ENCODE measurements at places on chromosomes 2 and 18.

- DNase-seq = no peak
Observed at GRCh38 chr18:79786304-79786703, 11.4 kb upstream of the KCNG2 start.

GRCh38 chr18:50284255-50284885, 3.0 kb upstream of the MBD1 start:
- DNase-seq = no peak

- no peak for DNase-seq
Observed at GRCh38 chr2:188333751-188334524, 42.3 kb downstream of the GULP1 start.

- no peak for DNase-seq
Observed at GRCh38 chr2:237859082-237859433, 365 bp upstream of the RAMP1 start.

DNA sequence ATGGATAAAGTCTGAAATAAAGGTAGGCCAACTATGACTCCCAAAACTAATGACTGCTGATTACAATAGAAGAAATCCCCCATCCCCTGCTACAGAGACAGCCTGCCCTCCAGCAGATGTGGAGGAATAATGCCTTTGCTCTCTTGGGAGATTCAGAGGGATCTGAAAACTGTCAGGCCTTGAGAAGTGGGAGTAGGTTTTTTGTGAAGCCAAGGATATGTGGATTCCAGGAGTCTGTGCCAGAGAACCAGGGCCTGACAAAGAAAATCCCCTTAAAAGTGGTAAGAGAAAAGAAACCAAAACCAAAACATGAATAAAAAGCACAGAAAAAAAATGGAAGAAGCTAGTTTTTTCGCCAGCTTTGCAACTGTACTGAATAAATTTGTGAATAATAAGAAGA, 397.6 kb downstream of the ZNF521 start:
- DNase-seq = no peak

DNA sequence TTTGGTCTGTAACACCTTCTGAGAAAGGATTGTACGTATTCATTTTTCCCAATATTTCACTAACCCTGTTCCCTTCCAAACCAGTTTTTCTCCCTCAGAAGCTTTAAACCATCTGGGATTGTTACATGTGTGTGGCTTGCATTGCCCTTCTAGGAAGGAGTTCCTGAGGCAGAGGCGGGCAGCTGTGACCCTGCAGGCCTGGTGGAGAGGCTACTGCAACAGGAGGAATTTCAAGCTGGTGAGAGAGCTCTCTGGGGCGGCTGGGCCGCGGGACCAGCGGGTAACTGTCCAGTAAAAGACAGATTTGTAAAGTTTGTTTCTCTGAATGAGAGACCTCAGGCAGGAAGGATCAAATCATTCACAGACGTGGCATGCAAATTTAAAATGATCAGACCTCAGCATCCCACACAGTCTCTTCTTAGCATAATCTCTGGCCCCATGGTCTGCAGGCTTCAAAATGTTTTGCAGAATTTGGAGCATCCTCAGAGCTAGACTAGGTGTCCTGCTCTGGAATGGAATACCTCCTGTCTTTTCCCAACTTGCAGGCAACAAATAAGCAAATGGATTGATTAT, 40.2 kb upstream of the GPR17 start:
- no peak for DNase-seq

DNA sequence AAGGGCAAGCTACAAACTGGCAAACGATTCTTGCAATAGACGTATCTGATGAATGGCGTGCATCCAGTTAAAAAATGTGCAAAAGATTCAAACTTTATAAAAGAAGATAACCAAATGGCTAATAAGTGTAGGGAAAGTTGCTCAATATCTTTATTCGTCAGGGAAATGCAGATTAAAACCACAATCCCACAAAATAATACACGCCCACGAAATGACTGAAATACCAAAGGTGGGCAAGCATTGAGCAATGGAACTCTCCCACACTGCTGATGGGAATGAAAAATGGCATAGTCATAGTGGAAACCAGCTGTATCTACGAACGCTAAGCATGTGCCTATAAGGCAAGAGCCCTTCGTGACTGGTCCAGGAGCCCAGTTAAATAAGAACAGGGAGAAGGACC, 168.6 kb upstream of the SIX2 start:
- DNase-seq = no peak

DNA sequence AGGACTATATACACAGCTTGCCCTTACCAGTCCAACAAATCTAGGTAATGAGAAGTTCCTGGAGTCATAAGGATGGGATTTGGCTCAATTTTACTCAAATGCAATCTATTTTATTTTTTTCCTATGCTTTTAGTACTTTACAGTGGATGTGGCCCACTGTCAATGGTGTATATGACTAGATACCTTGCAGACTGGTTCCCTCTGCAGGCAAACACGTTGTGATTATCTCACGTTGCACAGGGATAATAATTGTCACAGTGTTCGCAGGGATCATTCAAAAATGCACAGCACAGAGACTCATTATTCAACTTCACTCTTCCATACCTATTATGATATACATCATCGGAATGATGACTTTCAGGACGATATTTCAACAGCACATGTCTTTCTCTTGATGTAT, 359.7 kb downstream of the MBD2 start:
- DNase-seq = no peak

- DNase-seq = no peak
Observed at GRCh38 chr2:226185616-226186211, 613.9 kb downstream of the IRS1 start.

GRCh38 chr2:182426082-182426917, 536 bp downstream of the PDE1A start:
- DNase-seq = no peak

GRCh38 chr2:13474538-13474937, 757.8 kb downstream of the TRIB2 start:
- no peak for DNase-seq

GRCh38 chr18:33761363-33761762, 183.3 kb downstream of the ASXL3 start:
- DNase-seq = no peak

- peak; percentile 2 for DNase-seq
Observed at GRCh38 chr2:144659731-144660275, 139.9 kb upstream of the ZEB2 start.

DNA sequence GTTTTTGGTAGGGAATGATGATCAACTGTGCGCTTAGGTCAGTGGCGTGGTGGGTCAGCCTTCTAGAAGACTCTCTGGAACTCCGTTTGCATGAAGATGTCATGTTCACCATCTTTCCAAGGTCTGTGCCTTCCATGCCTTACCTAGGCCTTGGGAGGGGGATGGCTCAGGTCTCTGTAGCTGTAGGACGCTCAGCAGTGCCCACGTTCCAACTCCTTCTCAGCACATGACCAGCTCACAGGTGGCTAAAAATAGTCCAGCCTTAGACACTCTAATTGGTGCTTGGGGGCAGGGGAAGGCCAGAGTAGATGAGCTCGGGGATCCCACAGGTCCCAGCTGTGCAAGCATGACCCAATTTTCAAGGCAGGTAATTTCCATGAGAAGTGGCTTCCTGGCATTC, 42.3 kb upstream of the TEX51 start:
- no peak for DNase-seq

DNA sequence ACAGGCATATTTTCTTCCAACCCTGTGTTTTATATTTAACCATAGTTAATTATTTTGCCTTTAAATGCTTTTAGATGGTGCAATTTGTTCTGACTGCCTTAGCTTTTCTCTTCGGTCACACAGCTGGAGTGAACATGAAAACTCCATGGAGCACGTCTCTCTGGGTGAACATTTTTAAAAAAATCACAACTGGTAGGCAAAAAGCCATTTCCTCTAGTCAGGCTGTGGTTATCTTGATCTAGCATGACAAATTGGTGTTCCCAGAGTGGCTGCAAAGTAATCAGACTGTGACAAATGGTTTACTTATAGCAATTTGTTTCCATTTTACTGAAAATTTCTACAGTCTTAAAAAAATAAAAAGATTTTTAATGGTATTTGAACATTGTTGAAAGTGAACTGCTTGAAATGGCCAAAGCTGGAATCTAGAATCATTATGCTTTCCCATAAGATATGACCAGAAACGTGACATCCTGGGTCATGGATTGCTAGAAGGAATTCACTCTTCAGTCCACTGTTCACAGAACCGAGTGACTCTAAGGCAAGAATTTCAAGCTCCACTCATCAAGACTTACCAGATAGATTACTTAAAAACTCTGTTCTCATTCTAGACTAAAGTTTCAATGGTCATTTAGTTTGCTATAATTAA, 703.6 kb downstream of the CPS1 start:
- no peak for DNase-seq

DNA sequence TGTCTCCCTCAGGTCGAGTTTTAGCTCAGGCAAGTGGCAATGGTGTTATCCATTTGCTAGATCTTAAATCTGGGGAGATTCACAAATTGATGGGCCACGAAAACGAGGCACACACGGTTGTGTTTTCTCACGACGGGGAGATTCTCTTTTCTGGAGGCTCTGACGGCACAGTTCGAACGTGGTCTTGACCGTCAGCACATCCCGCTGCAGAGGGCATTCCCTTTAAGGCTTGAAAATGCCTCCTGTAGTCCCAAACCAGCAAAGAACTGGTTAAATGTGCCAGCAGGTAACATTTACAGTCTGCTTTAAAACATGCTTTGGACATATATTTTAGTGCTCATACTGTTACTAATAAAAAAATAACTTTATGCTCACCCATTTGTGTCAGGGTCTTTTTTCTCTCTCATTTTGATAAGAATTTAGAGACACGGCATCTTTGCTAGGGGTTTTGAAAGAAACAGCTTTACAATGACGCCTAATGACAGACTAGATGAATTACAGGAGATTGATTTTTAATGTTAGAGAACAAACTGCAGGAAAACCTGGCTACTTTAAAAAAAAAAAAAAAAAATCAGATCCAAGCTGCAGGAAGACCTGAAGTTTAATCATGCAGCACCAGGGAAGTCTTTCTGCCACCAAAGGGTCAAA, 602 bp upstream of the VWC2L start:
- no peak for DNase-seq

DNA sequence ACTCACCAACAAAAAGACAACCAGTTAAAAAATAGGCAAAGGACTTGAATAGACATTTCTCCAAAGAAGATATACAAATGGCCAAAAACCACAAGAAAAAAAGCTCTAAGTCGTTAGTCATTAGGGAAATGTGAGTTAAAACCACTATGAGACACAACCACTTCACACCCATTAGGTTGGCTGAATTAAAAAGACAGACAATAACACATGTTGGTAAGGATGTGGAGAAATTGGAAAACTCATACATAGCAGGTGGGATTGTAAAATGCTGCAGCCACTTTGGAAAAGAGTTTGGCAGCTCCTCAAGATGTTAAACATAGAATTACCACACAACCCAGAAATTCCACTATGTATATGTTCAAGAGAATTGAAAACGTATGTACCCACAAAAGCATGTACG, 117.6 kb upstream of the SPATS2L start:
- no peak for DNase-seq

- DNase-seq = no peak
Observed at GRCh38 chr18:9860682-9861081, 25.1 kb upstream of the TXNDC2 start.

DNA sequence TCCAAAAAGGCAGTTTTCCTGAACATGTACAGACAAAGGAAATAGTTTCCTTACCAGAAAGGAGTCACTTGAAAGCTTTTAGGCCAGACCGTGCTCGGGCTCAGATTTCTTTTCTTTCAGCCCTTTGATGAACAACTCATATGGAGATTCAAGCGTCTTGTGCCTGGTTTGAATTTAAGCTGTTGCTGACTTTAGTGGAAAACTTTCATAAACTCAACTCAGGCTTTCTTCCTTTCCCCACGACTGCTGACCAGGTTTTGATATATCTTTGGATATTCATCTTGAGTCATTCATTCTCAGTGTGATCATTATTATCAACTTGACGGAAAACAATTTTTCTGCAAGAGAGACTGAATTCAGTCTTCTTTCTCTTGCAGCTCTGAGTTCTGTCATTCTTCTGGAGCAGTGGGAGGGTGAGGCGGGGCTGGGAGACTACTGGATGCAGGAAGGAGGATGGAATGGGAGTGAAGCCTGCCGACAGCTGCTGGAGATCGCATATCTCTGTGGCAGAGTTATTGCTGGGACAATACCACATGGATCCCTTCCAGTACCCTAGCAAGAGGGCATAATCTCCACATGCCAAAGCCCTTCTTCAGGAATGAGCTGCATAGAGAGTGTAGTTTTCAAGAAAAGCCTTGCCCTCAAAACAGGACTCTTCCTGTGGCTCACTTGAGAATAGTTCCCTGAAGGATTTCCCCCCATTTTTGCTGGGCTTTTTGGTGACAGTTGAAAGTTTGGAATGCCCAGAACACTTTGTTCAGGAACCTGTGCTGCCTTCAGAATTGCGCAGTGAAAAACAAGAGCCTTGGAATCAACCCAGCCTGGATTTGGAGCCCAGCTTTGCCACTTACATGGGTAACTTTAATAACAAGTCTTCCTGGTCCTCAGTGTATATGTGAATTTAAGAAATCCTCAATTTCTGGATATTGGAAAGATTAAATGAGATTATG, 364.4 kb downstream of the ZNF521 start:
- DNase-seq = no peak

GRCh38 chr2:3662239-3662638, 4.2 kb downstream of the ALLC start:
- DNase-seq = no peak

DNA sequence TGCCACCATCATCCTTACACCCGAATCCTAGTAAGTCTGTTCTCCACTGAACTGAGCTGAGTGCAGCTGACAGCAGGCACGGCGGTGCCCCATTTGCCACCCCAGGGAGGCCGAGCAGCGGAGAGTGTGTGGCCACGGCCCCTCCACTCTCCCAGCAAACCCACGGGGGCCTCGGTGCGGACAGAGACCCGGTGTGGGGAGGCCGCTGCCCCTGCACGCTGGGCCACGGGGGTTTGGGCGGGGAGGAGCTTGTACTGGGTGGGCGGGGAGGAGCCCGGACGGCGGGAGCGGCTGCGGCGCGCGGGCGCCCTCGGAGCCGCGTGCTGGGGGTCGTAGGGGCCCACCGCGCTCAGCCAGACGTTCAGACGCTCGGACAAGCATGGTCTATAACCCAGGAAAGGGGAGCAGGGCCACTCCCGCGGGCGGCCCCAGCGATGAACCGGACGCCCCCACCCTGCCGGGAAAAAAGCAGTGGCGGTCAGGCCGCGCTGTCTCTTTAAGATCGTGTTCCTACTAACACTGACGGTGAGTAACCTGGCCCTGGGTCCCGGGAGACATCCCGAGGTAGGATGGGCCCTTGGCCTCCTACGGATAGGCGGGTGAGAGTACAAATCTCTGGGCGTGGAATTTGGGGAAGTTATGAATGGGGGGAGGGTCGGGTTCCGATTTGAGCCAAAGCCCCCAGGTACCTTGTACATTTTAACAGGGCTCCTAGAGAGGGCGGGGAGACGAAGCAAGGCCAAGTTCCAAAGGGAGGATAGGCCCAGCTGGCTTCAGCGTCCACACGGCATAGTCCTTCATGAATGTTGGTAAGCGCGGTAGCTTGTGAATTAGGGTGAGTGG, at the start of gene ITPRIPL1:
ITPRIPL1 (plus strand) TSS at position 277 of the 843 bp plus-strand sequence; CDS start at position 800, 523 bp downstream.
- DNase-seq = peak; percentile 12
